ENCODE measurements at places on chromosomes 3 and 15.
A peak's percentile ranks its signal among the peaks of the same experiment; 100 is the strongest.

- DNase-seq: no peak
Measured at GRCh38 chr3:110479731-110480130, 591.9 kb upstream of the NECTIN3 start.

- no peak for DNase-seq
Measured at GRCh38 chr3:16060945-16061344, 113.5 kb upstream of the GALNT15 start.

DNA sequence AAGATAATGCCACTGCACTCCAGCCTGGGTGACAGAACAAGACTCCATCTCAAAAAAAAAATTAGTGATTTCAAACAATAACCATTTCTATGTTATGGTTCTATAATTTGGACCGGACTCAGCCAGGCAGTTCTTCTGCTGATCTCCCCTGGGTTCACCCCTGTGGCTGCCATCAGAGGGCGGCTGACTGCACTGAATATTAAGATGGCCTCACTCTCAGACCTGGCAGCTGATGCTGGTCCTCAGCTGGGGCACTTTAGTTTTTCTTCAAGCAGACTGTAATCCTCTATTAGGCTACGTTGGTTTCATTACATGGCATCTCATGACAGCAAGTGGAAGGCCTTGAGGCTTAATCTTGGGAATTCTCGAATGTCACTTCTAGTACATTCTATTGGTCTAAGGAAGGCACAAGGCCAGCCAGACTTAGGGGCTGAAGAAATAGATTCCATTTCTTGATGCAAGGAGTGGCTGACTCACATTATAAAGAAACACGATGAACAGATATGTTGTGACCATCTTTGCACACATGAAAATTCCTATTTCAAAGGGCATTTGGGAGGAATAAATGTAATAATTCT lies 12.8 kb downstream of the GALNT15 start:
- no peak for DNase-seq

DNA sequence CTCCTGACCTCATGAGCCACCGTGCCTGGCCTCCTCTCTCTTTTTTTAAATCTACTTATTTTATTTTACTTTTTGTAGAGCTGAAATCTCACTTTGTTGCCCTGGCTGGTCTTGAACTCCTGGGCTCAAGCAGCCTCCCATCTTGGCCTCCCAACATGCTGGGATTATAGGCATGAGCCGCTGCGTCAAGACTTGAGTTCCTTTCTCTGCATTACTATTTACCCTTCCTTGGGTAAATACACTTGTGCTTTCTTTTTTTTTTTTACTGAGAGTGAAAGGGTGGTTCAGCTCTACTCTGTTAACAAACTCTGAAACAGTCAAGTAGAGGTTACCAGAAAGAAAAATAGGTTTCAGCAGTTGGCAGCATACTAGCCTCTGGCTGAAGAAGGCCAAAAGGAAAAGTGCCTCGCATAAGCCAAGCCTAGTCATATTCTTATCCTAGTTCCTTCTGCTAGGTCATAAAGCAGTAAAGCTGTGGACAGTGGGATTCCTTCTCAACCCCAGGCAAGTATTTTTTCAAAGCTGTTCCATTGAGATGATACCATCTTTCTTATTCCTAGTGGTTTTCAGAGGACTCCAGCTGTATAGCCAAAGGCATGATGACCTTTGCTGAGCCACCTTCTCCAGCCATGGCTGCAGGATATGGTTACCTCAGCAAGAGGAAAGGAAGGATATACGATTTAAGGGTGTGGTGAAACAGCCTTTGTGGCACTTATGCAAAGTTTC lies 135.1 kb downstream of the RBPMS2 start:
- DNase-seq: peak; percentile 14

DNA sequence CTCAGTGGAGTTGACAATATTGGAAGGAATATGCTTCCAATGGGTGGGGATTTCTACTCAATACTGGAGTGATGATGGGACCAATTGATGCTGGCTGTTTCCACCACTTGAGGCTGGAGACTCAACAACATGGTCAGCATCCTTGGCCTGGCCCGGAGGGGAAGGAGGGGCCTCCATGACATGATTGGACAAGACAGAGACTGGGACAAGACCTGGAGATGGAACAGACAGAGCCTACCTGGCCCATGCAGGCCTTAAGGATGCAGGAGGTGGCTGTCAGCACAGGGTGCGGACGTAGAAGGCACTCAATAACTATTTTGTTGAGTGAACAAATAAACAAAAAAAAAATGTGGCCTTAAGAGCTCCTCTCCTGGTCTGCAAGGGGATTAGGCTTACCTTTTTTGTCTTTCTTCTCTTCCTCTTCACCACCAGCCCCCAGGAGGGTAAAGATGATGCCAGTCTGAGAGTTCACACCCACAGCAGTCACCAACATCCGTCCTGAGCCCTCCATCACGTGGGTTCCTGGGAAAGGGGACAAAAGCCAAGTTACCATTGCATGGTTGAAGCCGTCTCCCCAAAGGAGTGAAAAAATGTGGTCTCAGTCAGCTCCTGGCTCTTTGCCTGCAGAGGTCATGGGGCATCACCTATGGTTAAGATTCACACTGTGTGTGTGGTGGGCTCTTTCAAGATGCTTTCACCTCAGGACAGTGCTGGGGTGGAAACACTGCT lies 67.1 kb upstream of the SEC13 start:
- no peak for DNase-seq

DNA sequence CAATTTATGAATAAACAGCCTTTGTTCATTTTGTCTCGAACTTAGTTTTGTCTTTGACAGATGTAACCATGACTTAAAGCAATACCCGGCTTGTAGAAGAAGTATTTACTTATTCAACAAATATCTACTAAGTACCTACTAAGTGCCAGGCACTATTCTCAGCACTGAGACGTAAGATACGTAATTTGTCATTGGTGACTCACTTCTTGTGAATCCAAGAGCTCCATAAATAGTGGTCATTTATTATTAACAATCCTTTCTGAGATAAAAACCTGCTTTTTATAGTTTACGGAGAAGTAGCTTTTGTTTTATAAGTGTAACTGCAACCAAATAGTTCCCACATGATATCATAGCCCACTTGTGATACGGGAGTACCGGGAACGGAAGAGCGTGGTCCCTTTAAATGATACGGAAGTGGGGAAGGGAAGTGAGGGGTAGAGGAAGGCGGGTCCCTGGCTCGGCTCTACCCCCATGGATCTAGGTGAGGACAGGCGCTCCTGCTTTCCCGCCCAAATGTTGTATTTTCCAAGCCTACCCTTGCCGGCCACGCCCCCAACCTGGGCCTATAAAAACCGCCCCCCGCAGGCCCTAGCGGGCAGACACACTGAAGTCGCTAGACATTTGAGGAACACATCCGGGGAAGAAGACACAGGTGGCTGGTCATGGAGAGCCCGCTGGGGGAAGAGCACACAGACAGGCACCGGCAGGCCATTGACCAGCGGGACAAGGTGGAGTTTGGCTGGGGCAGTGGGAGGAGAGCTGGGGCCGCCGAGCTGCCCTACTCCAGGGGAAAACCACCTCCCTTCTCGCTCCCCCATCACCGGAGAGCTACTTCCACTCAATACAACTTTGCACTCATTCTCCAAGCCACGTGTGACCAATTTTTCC lies at the start of gene SAMMSON:
SAMMSON (plus strand) TSS at position 594 of the 888 bp plus-strand sequence.
- no peak for DNase-seq

GRCh38 chr3:172982736-172983364 lies 158.2 kb downstream of the SPATA16 start:
- no peak for DNase-seq

GRCh38 chr3:160928183-160928726 lies 172.2 kb downstream of the PPM1L start:
- peak; percentile 53 for DNase-seq

DNA sequence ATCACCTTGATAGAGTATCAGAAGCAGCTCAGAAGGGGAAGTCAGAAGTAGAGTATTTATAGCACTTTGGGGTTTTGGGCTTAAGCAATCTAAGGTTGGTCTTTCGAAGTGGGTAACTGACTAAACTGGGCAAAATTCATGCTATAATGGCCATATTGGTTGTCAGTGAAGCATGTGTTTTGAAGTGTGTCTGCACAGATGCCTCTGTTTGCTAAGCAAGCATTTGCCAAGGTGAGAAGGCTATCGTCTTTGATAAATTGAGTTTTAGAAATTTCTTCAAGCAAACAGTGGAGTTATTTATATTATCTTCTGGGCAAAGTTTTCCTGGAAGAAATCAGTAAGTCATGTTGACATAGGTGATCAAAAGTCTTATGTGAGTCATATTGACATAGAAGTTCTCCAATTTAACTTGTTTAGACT lies 412.8 kb upstream of the TGFBR2 start:
- DNase-seq: peak; percentile 79

DNA sequence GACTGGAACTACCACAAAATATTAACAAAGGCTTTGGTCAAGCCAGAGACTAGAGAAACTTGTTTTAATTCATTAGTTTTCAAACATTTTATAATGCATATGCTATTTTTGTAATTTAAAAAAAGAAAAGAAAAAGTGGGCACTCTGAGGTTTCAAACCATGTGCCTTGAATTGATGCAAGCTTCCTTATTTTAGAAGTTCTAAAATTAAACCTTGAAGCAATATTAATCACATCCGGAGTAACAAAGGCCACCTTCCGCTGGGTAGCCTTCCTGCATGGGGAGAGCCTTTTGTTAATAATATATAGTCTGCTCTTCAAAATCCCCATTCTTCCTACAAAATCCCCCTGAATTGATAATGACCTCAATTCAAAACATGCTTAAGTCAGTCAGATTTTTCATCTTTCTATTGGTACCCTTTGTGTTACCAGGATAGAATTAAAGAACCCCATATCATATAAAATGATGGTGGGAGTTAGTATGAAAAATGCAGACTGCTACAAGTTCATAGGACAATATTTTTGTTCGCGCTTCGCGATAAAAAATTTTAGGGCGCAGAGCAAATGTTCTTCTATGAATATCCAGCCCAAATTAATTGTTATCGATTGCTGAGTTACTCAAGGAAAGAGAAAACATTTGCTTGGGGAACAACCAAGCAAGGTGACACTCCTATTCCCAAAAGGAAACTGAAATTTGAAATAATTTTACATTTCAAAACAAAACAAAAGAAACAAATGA lies 30.6 kb downstream of the LDHAL6B start:
- DNase-seq: peak; percentile 88

GRCh38 chr15:88342666-88343065 lies 86.1 kb upstream of the NTRK3 start:
- no peak for DNase-seq

GRCh38 chr3:190902292-190902691 lies 39.8 kb upstream of the GMNC start:
- peak; percentile 85 for DNase-seq

GRCh38 chr3:189635339-189635738 lies 4.2 kb downstream of the TP63 start:
- no peak for DNase-seq

DNA sequence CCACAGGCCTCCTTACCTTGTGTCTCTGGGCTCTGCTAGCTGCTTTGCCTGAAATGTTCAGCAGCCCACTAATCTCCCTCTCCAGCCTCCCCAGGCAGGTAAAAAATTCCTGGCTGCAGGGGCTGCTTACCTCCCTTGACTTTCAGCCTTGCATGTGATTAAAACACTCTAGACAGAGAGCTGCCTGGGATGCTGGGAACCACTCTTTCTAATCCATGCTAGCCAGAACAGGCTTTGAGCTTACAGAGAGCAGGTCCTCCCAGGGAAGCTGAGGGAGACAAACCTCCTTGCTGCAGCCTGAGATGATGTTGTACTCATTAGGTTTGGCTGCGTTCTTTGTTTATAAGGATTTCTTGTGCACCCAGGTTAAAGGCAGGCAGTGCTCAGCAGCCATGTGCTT lies 33.7 kb upstream of the LIPC start:
- DNase-seq: no peak

- no peak for DNase-seq
Measured at GRCh38 chr3:65597226-65597951, 441.3 kb downstream of the MAGI1 start.

- DNase-seq: no peak
Measured at GRCh38 chr3:134239538-134239937, 11.1 kb downstream of the RYK start.

DNA sequence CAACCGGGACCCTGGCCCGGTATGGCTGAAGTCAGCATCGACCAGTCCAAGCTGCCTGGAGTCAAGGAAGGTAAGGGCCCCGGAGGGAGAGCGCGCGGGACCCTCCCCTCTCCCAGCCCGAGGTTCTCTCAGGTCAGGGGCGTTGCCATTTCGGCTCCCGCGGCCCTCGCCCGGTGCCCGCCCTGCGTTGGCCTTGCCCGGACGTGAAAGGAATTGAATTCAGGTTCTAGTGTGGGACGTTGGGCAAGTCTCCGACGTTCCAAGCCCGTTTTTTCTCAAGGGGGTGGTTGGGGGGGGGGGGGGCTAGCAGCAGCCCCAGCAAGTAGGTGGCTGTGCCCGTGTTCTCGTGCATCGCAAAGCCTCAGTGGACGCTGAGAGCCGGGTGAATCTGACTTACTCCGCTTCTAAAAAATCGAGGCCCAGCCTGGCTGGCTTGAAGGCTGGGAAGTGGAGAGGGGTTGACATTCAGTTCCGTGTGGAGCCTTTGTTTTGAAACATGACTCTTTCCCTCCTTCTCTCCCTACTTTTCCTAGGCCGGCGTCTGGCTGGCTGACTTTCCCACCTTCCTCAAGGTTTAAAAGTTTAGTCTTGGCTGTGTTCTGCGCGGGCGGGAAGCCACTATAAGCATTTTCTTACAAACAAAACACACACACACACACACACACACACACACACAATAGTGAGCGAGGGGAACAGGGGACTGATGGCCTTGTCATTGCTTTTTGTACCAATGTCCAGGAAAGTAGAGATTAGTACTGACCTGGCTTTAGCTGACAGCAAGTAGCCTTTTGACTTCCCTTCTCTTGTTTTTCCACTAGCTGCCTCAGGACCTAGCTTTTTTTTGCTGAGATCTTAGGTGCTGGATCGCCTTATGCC lies at the start of gene UTS2B:
UTS2B (minus strand) TSS at position 873 of the 876 bp plus-strand sequence. CDS start 48,337 bp downstream, outside the sequence.
- no peak for DNase-seq
